ENCODE measurements at places on chromosomes 6 and 20. TPM values are rescaled to one million over a fixed set of nuclear protein-coding genes. Genes with fewer than 3 reads are reported as not detected.
A peak's percentile ranks its signal among the peaks of the same experiment; 100 is the strongest.

- DNase-seq: no peak
Observed at GRCh38 chr6:30450548-30450908, 38.8 kb upstream of the HLA-E start.

GRCh38 chr6:14429396-14429795 is 311.8 kb downstream of the CD83 start:
- DNase-seq: no peak

DNA sequence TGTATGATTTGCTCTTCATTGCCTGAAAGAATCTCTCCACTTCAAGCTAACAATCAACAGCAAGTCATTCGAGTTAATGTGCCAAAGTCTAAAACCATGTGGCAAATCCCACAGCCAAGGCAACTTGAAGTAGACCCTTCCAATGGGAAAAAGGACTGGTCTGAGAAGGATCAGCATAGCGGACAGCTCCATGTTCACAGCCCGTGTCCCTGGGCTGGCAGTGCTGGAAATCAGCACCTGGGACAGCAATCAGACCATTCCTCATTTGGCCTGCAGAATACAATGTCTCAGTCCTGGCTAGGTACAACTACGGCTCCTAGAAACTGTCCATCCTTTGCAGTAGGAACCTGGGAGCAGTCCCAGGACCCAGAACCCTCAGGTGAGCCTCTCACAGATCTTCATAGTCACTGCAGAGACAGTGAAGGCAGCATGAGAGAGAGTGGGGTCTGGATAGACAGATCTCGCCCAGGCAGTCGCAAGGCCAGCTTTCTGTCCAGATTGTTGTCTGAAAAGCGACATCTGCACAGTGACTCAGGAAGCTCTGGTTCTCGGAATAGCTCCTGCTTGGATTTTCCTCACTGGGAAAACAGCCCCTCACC is 1.1 kb downstream of the GJA10 start:
- no peak for DNase-seq

GRCh38 chr6:36443471-36444428 is 950 bp downstream of the KCTD20 start:
- DNase-seq: peak; percentile 17

DNA sequence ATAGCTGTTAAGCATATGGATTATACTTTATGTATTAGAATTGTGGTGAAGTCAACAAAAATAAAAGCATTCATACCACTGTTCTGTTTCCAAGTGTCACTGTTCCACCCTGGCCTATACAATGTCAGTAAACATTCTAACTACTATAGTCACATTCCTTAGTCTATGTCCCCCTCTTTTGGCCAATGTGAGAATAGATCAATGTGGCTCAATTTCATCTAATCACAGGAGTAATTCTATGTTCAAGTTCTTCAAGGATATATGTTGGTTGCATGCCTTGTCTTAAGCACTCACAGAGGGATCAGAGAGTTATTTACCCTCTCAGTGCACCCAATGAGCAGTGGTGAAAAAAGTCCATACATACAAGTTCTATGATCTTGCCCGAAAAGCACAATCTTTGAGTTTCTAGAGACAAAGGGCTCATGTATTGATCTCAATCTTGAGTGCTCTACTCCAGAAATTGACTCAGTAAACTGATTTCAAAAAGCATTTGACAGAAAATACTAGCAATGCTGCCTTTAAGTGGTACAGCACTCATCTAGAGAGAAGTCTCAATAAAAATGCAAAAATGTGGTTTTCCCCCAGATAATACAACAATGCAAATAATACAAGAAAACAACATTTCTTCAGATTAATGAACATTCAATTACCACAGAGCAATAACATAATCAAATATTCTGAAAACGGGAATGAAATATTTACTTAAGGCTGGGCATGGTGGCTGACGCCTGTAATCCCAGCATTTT is 16.5 kb downstream of the SMLR1 start:
- DNase-seq: peak; percentile 56

DNA sequence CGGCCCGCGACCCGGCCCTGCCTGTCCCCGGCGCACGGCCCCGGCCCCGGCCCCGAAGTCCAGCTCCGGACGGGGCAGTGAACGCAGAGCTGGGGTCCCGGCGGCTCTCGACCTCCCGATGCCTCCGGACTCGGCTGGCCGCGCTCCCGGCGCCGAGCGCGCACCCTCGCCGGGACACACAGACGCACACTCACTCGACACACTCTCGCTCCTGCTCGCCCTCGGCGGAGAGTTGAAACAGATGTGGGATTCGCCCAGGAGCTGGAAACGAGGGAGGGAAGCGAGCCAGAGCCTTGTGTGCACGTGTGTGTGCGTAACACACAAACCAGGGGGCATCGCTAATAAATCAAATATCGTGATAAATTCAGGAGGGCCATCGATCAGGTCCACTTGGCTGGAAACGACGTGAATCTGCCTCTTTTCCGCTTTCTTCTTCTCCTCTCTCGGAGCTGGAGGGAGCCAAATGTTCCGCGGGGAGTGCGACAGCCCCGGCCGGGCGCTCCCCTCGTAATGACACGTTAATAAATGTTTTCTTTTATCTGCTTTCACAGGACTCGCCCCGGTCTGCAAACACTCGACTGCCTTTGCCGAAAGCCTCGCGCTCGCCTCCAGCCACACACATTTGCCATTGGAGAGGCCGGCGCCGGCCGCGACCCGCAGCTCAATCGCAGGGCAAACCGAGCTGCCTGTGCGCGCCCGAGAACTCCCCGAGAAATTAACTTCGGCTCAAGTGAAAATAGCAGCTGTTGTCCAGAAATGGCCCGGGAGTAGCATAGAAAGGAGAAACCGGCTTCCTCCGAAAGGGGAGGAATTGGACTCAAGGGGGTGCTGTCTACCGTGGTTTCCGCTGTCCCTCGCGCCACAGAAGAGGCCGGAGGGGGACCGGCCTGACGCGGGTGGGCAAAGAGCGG is 828 bp upstream of the SULF2 start:
- no peak for DNase-seq

GRCh38 chr20:4717816-4718570 is 3.7 kb upstream of the PRND start:
- DNase-seq: no peak

- DNase-seq: no peak
Observed at GRCh38 chr6:168165891-168166290, 86.9 kb upstream of the FRMD1 start.

- no peak for DNase-seq
Observed at GRCh38 chr6:24710519-24711303, 8.2 kb downstream of the C6orf62 start.

DNA sequence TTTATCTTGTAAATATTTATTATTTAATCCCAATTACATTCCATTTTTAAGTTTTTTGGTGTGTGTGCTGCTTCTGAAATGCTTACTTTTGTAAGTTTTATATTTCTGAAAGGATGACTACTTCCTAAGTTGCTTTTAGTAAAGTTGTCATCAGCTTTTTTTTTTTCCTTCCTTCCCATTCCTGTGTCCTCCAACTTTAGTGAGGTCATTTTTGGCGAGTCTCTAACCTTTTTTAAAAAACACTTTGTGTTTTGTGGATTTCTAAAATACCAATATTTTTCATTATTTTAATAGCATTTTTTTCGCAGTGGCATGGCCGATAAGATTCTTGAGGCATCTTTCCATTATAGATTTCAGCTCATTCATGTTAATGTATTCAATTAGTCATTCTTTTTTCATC is 30.9 kb downstream of the FIG4 start:
- no peak for DNase-seq

- no peak for DNase-seq
Observed at GRCh38 chr20:35436177-35436573, 1.9 kb downstream of the GDF5 start.

The HLA-DRA gene
- polyA plus RNA-seq: 884 TPM

All from immature natural killer cell (primary cell).